ENCODE measurements at places on chromosomes 7 and 10. TPM values are rescaled to one million over a fixed set of nuclear protein-coding genes. Genes with fewer than 3 reads are reported as not detected.

The PPP1R17 gene
- polyA plus RNA-seq = not detected

The TDRD1 gene
- polyA plus RNA-seq = 0.40 TPM

The TMEM209 gene
- polyA plus RNA-seq = 15.1 TPM

The HMX2 gene
- polyA plus RNA-seq = not detected

The PNLIPRP1 gene
- polyA plus RNA-seq = 0.22 TPM

The PNLIP gene
- polyA plus RNA-seq = not detected

The OR2A1 gene
- polyA plus RNA-seq = 1.5 TPM

The LRRN3 gene
- 71.7 TPM for polyA plus RNA-seq

The NEUROD6 gene
- polyA plus RNA-seq = not detected

The DNAJC12 gene
- polyA plus RNA-seq = 8.2 TPM

The HABP2 gene
- polyA plus RNA-seq = 0.49 TPM

The CHST3 gene
- polyA plus RNA-seq = 11.3 TPM

The ECD gene
- 30.7 TPM for polyA plus RNA-seq

The CALHM3 gene
- not detected for polyA plus RNA-seq

The PIP gene
- polyA plus RNA-seq = not detected

The HOGA1 gene
- polyA plus RNA-seq = 0.76 TPM

The IQCE gene
- polyA plus RNA-seq = 16.8 TPM

The TNS3 gene
- polyA plus RNA-seq = 95.4 TPM

All from right lung (tissue), 10 donors.